ENCODE measurements at places on chromosomes 7 and 10.

- no peak for DNase-seq
Measured at GRCh38 chr10:3791974-3792633, 7.1 kb upstream of the KLF6 start.

DNA sequence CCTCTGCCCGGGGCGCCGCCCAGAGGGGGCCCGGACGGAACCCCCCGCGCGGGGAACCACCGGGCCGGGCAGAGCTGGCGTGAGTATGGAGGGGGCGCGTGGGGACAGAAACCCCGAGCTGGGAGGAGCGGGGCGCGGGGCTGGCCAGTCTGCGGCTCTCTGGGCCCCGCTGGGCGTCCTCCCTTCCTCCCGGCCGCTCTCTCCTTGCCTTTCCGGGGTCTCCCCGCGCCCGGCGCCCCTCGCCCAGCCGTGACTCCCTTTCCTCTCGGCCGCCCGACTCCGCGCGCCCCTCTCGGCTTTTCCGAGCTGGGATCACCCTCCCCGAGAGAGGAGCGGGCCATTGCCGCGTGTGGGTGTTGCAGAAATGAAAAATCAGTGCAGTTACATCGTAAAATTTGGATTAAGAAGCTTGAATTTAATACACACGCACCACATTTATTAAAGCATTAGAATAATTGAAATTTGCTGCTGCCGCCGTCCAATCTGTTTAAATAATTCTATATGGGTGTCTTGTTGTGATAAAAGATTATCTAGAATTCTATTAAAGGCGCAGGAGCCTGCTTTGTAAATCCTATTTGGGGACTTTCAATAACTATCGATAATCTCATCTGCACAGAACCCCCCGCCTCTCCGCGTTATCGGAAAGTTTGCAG lies 9.1 kb downstream of the UNCX start:
- no peak for DNase-seq

GRCh38 chr7:36657036-36657660 lies 67.1 kb downstream of the AOAH start:
- no peak for DNase-seq

GRCh38 chr7:41245916-41246315 lies 457.0 kb downstream of the INHBA start:
- no peak for DNase-seq

- no peak for DNase-seq
Measured at GRCh38 chr7:77827999-77828398, 29.4 kb downstream of the PHTF2 start.

DNA sequence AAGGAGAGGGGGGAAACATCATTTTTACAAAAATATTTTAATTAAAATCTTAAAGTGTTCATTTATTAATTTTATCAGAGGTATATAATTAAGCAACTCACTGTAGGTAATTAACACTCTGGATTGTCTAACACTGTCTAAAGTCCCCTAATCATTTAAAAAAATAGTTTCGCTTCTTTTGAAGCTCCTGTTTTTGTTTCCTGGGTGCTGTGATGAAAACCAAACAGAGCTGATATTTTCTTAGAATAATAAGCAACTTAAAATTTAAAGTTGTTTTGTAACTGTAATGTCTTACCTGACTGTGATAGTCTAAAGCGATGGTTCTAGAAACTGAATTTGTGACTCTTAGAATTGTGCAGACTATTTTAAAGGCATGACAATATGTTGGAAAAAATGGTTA lies 961.0 kb downstream of the GATA3 start:
- no peak for DNase-seq

DNA sequence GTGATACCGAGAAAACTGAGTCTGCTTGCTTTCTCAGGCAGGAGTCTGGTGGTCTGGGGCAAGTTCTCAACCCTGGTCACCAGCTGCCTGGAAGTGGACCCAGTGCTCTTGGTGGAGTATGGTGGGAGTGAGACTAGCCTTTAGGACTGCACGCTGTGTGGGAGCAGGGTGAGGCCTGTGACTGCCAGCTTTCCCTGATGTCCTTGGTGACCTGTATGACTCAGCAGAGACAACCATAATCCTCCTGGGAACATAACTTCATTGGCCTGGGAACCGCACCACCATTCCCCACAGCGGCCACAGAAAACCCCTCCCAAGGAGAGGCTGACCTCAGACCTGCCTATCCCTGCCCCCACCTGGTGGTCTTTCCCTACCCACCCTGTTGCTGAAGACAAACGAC lies 139.5 kb upstream of the CHRM2 start:
- DNase-seq = no peak

GRCh38 chr7:91243591-91244301 lies 20.5 kb upstream of the FZD1 start:
- no peak for DNase-seq

GRCh38 chr7:157565201-157565626 lies 228.4 kb downstream of the DNAJB6 start:
- DNase-seq = no peak

DNA sequence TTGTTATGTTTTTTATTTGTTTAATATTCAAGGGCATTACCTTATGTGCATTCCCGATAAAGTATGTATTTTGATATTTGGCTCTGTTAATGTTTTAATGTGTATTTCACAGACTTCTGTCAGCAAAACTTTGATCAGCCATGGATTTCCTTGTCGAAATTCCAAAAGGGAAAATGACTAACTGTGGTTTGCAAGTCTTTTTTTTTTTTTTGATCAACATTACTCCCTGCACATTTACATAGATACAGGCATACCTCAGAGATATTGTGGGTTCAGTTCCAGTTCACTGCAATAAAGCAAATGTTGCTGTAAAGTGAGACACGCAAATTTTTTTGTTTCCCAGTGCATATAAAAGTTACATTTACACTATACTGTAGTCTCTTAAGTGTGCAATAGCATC lies 351.9 kb downstream of the CXCL12 start:
- no peak for DNase-seq

GRCh38 chr10:90675621-90676020 lies 182.2 kb downstream of the HTR7 start:
- no peak for DNase-seq

DNA sequence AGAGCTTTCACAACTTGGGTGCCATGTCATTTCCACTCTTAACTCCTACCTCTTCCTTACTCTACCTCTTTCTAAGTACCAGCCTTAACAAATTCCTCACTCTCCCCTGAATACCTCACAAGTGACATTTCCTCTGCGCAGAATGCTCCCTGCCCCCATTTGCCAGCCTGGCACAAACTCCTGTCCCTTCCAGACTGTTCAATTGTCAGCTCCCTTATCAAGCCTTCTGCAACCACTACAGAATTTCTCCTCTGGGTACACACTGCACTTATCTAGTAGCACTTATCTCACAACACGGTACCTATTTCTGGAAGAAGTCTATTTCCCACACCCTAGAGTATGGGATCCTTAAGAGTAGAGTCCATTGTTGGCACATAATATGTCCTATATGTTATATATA lies 39.1 kb upstream of the ANAPC16 start:
- DNase-seq = no peak

GRCh38 chr7:141361479-141361878 lies 189.7 kb upstream of the AGK start:
- DNase-seq = no peak

GRCh38 chr10:110353244-110354119 lies 48.8 kb upstream of the SMNDC1 start:
- DNase-seq = peak; percentile 77

DNA sequence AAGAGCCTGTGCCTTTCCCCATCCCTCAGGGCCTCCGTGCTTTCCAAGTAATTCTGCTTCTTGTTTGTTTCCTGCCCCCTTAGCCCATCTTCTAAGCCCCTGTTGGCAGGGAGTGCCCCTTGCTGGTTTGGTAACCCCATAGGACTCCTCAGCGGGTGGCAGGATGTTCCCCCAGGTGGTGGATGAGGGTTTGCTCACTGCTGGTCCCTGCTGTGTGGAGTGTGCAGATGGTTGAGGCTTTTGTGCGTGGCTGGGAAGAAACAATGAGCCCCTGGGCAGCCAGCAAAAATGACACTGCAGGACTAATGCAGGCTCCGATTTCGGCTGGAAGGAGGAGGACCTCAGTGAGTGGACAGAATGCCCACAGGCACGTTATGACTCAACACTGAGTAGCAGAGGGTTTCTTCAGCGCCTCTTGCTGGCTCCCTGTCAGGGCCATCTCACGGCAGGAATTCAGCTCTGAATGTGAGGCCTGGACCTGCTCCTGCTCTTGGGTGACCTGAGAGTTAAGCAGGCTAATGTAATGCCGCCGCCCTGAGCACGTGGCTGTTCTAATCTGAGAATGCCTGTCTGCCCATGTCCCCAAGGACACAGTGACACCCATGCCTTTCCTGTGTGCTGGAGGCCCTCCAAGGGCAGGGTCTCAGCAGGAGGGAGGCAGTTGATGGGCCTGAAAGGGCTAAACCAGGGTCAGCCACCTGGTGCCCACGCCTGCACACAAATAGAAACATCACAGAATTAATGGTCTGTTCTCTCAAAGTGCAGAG lies 16.6 kb downstream of the BAG3 start:
- no peak for DNase-seq

DNA sequence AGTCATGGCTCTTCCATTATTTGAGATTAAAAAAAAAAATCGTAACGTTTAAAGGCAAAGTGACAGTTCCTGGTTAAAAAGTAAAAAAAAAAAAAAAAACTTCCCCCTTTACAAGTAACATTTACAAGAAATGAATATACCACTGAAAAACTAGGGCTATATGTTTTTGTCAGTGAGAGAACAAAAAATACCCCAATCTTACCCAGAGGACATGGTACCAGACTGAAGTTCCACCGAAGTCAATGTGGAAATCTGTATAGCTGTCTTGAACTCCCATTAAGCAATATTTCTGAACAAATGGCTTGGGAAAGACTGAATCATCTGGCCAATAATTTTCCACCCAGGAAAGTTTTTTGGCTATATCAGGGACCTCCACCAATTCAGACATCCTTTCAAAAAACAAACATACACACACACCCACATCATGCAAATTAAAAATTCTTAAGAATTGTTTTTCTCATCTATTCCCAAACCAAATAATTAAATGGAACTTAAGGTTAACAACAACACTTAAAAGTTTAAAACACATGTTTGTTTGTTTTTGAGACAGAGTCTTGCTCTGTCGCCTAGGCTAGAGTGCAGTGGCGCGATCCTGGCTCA lies 50.2 kb downstream of the KDM7A start:
- DNase-seq = no peak

DNA sequence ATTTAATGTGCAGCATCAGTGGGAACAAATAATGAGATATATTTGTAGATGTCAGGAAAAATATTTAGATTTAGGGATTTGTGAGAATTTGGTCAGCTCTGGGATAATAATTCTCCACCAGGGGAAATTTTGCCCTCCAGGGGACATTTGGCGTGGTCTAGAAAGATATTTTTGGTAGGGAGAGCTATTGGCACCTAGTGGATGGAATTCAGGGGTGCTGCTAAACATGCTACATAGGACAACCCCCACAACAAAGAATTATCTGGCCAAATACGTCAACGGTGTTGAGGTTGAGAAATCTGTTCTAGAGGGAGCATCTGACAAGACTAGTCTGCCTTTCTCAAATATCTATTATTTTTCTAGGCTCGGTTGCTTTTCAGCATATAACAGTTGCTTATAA lies 2.1 kb downstream of the ADK start:
- no peak for DNase-seq

DNA sequence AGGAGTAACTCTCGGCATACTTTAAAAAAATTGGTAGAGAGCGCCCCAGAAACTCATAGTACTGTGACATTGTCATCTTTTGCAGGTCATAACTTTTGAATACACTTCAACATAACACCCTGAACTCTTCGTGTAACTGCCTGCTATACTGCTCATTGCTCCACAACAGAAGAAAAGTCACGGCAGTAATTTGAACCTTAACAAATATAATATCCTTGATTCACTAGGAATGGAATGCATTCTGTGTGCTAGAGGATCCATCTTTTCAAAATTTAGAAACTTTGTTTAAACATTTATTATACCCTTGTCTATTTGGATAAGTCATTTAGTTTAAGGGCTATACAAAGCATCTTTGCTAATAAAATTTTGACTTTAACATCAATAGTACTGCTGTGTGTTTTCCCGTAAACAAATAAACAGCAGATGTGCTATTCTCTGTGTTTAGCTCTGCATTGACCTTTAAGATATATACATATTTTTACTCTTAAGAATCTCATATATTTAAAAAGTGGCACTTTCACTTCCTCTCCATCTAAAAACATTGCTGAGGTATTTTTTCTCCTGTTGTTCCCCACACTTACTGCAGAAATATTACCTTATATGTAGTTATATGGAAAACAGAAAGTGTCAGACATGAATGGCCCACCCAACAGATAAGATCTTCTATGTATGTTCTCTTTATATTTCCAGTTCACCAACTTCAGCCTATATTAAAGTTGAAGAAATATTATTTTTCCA lies 217.6 kb upstream of the TMEM229A start:
- DNase-seq = no peak

DNA sequence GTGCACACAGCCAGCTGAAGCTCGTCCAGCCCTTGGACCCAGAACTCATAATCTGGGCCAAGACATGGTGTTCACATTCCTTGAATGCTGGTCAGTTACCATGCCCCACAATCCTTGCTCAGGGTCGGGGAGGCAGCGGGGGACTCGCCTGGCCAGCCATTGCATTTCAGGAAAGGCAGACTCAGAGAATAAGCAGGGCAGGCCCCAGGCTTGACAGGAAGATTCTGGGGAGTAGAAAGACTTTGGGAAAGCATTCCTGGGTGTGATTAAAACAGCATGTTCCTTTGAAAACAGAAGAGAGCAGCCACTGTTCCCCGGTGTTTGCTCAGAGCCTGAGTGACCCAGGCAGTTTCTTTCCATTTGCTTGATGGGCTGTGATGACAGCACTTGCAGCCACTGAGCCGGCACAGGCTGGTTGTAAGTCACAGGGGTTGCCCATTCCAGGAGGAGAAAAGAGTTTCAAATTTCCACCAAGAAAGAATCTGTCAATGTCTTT lies 473.7 kb downstream of the TYW1 start:
- no peak for DNase-seq

- DNase-seq = peak; percentile 52
Measured at GRCh38 chr7:2734084-2734686, 46.2 kb downstream of the AMZ1 start.

GRCh38 chr7:109901926-109902325 lies 1189.0 kb upstream of the LRRN3 start:
- DNase-seq = no peak

GRCh38 chr10:113028456-113029440 lies 78.7 kb downstream of the TCF7L2 start:
- DNase-seq = no peak
